Neural progenitor cell (in vitro differentiated cells): ENCODE measurements at places on chromosomes 16 and 17.

- DNase-seq: no peak
Observed at GRCh38 chr17:81858967-81859905, 1.1 kb downstream of the P4HB start.

DNA sequence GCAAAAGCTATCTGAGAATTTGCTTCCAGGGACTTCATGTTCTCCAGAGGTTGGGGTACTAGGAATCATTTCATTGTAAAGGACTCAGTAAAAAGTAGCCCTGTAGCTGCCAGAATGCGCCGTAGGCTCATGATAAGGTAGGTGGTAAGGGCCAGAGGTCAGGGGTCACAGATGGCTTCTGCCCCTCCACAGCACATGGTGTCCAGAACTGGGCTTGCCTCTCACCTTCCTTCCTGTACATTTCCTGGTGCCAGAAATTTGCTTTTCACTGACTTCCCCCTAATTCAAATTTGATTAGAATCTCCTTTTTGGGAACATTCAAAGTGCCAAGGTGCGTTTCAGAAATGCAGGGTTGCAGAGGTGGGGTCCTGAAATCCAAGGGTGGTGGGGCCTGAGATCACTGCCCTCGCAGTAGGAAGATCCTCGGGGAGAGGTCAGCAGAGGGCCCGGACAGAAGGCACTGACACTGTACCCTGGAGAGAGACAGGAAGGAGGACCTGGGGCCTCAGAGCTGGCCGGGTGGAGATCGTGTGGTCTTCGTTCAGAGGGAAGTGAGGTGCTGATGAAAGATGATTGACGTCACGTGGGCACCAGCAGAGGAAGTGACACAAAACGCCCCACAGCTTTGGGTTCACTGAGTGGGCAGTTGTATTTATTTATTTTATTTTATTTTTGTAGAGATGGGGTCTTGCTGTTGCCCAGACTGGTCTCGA lies 25.5 kb upstream of the METRNL start:
- DNase-seq: no peak

GRCh38 chr17:29579866-29580771 lies 9.3 kb downstream of the GIT1 start:
- peak; percentile 89 for DNase-seq

- no peak for DNase-seq
Observed at GRCh38 chr17:28926366-28926765, 23.5 kb upstream of the DHRS13 start.

DNA sequence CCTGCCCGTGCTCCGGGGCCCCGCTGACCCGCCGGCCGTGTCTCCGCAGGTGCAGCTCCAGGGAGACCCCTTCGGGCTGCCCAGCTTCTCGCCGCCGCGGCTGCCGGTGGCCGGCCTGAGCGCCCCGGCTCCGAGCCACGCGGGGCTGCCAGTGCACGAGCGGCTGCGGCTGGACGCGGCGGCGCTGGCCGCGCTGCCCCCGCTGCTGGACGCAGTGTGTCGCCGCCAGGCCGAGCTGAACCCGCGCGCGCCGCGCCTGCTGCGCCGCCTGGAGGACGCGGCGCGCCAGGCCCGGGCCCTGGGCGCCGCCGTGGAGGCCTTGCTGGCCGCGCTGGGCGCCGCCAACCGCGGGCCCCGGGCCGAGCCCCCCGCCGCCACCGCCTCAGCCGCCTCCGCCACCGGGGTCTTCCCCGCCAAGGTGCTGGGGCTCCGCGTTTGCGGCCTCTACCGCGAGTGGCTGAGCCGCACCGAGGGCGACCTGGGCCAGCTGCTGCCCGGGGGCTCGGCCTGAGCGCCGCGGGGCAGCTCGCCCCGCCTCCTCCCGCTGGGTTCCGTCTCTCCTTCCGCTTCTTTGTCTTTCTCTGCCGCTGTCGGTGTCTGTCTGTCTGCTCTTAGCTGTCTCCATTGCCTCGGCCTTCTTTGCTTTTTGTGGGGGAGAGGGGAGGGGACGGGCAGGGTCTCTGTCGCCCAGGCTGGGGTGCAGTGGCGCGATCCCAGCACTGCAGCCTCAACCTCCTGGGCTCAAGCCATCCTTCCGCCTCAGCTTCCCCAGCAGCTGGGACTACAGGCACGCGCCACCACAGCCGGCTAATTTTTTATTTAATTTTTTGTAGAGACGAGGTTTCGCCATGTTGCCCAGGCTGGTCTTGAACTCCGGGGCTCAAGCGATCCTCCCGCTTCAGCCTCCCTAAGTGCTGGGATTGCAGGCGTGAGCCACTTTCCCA lies 5.9 kb downstream of the CTF1 start:
- peak; percentile 92 for DNase-seq

- no peak for DNase-seq
Observed at GRCh38 chr16:50282010-50282538, 15.7 kb downstream of the ADCY7 start.

DNA sequence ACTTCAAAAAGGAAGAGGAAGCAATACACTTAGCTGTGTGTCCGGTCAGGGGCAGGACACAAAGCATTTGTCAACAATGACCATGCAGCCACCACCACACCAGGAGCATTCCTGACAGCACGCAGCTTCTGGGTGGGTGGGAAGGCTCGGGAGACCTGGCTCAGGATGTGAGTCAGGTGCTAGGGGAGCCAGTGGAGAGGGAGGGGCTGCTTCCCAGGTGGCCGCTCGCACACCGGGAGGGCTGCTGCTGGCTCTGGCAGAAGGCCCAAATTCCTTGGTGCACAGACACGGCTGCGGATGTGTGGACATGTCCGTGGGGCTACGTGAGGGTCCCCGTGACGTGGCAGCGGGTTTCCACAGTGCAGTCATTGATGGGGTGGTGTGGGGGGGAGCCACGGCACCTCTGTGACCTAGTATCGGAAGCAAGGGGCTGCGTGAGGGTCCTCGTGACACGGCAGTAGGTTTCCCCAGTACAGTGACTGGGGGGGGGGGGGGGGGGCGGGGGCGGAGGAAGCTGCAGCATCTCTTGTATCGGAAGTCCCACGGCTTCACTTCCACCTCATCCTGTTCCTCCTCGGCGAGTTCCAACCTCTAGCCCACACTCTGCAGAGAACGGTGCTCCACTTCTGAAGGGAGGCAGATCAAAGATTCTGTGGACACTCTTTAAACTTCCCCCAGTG lies 112.8 kb downstream of the ZNF778 start:
- no peak for DNase-seq

GRCh38 chr17:27644586-27644985 lies 13.6 kb downstream of the LGALS9 start:
- DNase-seq: no peak

GRCh38 chr16:57256601-57257395 lies 11.7 kb downstream of the ARL2BP start:
- DNase-seq: no peak

- DNase-seq: no peak
Observed at GRCh38 chr16:87457061-87457611, 35.7 kb downstream of the ZCCHC14 start.

DNA sequence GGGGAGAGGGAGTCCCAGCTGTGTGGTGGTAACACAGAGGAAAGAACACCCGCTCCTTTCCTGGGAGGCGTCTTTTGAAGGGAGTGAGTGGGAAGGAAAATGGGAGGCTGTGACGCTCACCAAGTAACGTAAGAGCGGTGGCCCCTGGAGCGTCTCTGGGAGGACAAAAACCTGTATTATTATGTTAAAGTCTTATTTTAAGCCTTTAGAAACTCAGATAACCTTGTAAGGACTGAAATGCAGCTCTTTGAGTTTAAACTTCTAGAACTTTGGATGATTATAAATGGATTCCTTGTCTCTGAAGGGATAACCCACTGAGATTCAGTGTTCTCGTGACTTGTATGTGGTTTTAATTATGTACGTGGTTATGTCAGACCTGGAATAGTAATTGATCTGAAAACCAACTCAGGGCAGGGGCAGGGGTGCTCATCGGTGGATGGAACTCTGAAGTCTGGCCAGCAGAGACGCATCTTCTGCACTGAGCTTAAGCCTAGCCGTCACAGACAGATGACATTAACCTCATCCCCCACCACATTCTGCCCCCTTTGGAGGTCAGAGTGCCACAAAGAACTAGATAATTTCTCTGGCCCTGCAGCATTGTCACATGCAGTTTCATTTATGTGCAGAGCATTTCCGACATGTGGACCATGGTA lies 41.8 kb upstream of the SLC12A3 start:
- DNase-seq: no peak
